ENCODE measurements at places on chromosomes 3 and 15.

DNA sequence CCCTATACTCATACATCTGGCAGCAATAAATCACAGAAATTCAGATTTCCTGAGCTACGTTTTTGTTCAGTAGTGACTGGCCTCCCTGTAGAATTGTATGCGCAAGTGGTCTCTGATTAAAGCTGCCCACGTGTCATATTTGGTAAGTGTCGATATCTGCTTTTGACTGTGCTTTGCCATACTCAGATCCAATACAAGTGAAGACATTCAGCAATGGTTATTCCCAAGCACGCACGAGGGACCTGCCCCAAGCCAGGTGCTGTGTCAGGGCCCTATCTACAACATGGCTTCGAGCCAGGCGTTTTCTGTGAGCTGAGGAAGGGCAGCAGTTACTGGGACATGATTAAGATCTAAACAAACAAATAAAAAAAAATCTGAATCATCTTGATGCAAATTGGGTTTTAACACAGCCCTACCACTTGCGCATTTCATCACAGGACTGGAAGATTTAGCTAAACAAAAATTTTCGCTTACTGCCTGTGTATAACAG is 47.2 kb upstream of the ICE2 start:
- H3K36me3 ChIP-seq, result peaks cover 6% of the 10 kb centered on the region
- peaks cover 13% of the 10 kb centered on the region for H3K4me1 ChIP-seq
- H3K4me3 ChIP-seq, result no peak overlapping the region

DNA sequence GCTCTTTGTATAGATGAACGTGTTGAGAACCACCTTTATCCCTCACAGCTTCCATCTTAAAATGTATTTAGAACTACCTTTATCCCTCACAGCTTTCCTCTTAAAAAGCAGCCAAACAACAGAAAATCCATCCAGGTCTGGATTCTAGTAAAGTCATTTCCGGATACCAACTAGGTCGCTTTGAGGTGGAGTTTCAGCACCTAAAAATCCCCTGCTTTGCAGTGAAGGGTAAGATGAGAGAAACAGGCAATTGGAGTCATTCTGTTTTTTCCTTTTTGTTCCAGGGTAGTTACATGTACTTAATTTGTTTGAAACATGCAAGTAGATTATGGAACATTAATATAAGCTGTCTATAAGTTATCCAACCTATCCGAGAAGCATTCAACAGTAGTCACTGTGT is 192.0 kb downstream of the UBE2E2 start:
- no peak for DNase-seq
- no peak overlapping the region for H3K4me3 ChIP-seq
- no peak overlapping the region for H3K27ac ChIP-seq
- H3K27me3 ChIP-seq, result no peaks in the 10 kb centered on the region
- peaks cover 6% of the 10 kb centered on the region for H3K4me1 ChIP-seq

- DNase-seq, result no peak
- H3K27me3 ChIP-seq, result no peaks in the 10 kb centered on the region
- H3K4me3 ChIP-seq, result no peak overlapping the region
- H3K36me3 ChIP-seq, result no peaks in the 10 kb centered on the region
- no peaks in the 10 kb centered on the region for H3K4me1 ChIP-seq
Observed at GRCh38 chr3:58998476-58999117, 51.2 kb downstream of the CFAP20DC start.

DNA sequence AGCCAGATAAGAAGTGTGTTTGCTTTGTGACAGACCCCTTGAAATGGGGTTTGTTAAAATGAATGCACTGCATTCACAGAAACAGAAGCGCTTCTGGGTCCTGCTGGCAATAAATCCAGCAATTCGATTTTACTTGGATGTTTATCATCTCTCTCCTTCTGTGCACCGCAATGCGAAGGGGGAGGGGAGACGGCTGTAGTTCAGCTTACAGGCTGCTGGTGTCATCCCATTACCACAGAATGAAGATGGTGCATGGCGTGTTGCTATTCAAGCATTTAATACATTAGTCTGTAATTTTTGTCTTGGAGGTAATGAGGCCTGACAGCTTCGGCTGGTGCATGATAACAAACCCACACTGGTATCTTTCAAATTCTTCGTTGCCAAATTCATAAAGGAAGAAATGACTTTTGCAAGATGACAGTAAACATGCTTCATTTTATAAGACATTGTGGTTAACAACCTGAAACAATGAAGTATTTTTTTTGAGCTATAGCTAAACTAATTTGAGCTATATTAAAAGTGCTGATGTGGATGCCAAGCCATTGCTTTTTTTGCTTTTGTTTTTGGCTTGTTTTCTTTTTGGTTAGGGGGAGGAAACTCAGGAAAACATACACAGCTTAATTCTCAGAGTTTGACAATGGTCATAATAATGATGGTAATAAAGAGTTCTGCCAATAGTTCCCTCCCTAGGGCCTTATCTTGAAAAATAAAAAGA is 418.3 kb downstream of the OTOL1 start:
- H3K27me3 ChIP-seq, result no peaks in the 10 kb centered on the region
- no peak overlapping the region for H3K4me3 ChIP-seq
- H3K27ac ChIP-seq, result no peak overlapping the region

DNA sequence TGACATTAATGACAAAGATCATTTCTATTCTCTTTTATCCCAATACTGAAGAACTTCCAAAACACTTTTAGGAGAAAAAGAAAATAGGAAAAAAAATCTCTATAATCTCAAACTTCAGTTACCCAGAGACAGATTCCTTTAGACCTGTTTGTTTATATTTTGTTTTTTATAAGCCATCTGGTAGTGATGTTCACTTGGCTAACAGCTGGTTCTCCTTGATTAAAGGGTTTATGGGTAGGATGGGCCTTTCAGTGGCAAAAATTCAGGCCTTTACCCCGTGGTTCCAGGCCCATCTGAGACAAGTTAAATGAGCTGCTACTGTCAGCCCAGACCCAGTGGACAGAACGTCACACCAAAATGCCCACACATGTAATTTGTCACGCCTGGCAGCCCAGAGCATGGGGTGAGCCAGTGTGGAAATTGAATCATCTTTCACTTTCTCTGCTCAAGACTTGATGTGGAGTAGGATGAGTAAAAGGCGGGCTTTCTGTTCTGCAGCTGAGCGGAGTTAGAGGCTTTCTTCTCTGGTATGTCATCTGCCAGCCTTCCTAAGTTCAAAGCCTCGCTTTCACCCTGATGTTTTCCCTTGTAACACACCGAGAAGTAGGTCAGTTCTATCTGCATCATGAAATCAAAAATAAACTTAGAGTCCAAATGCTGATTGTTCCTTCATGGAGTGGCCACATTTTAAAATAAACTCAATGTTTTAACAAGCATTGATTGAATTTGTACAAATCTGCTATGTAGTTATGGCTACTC is 62.5 kb upstream of the SKOR1 start:
- DNase-seq, result no peak
- H3K27me3 ChIP-seq, result no peaks in the 10 kb centered on the region
- H3K36me3 ChIP-seq, result no peaks in the 10 kb centered on the region
- H3K27ac ChIP-seq, result no peak overlapping the region
- H3K4me1 ChIP-seq, result peaks cover 9% of the 10 kb centered on the region
- no peak overlapping the region for H3K4me3 ChIP-seq

DNA sequence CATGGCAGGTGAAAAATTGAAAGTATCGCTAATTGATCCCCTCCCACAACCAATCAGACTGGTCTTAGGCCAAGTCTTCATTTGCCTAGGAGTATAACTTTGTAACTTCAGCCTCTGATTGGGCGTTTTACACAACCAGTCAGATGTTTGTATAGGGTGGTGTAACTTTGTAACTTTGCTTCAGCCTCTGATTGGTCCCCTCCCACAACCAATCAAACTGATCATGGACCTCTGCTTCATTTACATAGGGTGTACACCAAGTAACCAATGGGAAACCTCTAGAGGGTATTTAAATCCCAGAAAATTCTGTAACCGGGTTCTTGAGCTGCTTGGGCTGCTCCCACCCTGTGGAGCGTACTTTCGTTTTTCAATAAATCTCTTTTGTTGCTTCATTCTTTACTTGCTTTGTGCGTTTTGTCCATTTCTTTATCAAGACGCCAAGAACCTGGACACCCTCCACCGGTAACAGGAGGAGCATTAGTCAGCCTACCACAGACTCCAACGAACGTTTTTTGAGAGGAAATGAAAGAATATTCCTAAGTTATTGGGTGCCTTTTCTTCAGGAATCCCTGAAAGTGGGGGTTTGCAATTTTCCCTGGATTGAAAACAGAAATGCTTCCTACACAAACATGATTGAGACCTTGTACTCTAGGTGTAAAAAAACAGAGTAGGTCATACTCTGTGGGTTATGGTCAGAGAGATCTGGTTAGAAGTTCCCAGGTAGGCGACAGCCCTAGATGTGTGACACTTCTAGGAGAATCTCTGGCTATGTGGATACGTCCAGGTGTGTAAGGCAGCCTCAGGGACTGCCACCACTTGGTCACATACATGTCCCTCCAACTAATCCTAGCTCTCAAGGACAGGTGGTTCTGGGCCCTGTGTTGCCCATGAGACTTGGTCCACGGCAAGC is 5.5 kb upstream of the SACM1L start:
- no peaks in the 10 kb centered on the region for H3K27me3 ChIP-seq
- peaks cover 19% of the 10 kb centered on the region for H3K36me3 ChIP-seq
- no peak overlapping the region for H3K27ac ChIP-seq
- H3K4me1 ChIP-seq, result no peaks in the 10 kb centered on the region
- DNase-seq, result no peak

DNA sequence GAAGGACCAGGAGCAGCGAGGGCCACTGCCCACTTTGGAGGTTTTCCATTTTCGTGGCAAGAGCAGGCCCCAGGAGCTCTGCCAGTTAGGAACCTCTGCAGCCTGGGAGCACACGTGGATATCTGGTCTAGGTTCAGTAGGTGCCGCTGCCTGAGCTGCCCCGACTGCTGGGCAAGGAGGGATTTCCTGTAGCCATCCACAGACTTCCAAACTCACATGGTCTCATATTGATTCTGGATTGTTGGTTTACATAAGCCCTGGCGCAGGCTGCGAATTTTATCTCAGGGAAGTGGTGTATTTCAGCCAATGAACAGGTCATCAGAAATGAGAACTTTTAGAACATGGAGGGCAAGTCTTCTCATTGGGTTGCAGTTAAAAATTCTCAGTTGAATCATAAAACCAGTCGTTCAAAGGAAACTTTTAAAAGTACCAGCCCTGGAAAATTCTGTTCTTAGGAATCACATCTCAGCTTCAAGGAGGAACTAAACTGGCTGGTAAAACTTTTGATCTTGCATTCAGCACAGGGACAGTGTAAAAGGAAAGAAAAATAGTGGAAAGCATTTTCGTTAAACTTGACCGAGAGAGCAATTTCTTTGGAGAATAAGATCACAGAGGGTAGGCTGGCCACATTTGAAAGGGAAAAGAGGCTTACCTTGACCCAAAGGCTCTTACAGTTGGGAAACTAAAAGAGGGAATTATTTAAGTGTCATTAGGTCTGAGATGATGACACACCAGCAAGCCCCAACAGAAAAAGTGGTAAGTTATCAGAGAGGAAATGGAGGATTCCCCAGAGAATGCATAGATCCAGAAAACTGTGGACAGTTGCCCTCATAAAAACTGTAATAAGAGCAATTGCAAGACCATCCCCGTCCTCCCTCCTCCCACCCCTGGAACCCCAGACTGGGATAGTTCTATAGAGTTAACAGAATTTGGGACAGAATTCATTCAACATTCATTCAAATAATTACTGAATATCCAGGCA is 6.4 kb upstream of the RTP3 start:
- no peaks in the 10 kb centered on the region for H3K27me3 ChIP-seq
- no peak overlapping the region for H3K4me3 ChIP-seq
- peaks cover 8% of the 10 kb centered on the region for H3K4me1 ChIP-seq
- H3K27ac ChIP-seq, result no peak overlapping the region

DNA sequence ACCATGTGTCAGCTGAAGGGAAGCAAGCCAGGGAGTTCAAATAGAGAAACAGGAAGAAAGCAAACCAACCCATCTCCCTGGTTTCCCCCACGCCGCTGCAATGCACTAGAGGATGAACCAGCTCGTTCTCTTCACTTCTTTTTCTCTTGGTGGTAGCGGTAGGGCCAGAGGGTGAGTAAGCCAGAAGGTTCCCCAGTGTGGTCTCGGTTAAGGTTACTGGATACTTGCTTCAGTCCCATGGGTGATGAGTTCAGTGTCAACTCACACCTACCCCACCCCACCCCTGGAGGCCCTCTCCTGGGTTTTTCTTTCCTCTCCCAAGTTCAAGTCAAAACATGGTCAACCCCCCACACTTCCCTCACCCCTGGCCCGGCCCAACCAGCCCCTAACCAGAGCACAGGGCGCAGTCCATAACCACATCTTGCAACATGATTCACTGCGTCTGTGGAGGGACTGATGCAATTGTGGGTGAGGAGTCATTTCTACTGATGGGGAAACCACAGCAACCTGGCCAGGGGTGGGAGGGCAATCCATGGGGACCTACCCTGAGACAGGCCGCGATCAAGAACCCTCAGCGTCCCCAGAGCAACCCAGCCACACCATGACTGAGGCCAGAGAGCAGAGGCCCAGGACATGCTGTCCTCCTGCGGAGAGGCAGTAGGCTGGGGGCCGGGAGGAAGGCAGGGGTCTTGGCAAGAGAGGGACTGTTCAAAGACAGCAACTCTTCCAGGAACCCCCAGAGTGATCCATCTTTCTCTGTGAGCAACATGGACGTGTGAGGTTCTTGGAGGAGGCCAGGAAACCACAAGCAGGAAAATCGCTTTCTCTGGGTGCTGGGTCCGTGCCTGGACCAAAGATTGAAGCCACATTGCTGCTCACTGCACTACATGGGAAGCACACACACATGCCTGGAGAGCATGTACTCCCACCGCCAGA is 276.6 kb downstream of the UACA start:
- peak; percentile 75 for DNase-seq
- no peaks in the 10 kb centered on the region for H3K36me3 ChIP-seq
- peaks cover 30% of the 10 kb centered on the region for H3K4me1 ChIP-seq
- no peaks in the 10 kb centered on the region for H3K27me3 ChIP-seq
- H3K4me3 ChIP-seq, result no peak overlapping the region
- peak overlapping the region; percentile 58 for H3K27ac ChIP-seq

DNA sequence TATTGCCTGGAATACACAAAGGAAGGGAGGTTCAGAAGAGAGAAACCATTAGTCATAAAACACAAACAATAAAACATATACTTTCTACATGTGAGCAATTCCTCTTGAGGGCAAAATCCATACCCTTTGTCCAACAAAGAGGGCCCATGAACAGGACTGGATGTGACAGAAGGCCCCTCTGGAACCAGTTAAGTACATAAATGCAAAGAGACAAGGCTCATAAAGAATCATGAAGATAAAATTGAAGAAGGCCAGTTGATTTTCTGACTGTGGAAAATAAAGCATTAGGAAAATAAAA is 58.3 kb upstream of the CPOX start:
- no peak overlapping the region for H3K27ac ChIP-seq
- DNase-seq, result no peak
- H3K36me3 ChIP-seq, result no peaks in the 10 kb centered on the region
- no peaks in the 10 kb centered on the region for H3K27me3 ChIP-seq

All from lower lobe of right lung (tissue), 2 donors.